ENCODE measurements at places on chromosomes 12 and 14.
A peak's percentile ranks its signal among the peaks of the same experiment; 100 is the strongest.

- peak; percentile 85 for DNase-seq
Observed at GRCh38 chr14:31420319-31421111, at the start of gene HEATR5A. HEATR5A (minus strand) TSS chr14:31420550; CDS start chr14:31402975, 17,575 bp downstream.

DNA sequence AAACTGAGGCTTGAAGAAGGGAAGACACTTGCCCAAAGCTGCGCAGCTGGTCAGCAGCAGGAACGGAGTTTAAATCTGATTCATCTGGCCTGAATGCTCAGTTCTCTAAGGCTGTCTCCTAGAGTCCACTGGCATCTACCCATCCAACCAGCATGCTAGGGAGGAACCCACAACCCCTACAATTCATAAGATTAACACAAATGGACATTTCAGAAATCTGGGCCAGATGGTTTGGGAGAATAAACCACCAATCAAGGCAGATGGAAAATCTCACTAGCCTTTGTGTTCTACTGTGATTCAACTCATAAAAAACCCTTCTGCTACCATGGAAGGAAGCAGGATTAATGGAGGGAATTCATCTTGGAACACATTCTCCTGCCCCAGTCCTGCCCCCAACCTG is 67.8 kb downstream of the WSCD2 start:
- DNase-seq: no peak

DNA sequence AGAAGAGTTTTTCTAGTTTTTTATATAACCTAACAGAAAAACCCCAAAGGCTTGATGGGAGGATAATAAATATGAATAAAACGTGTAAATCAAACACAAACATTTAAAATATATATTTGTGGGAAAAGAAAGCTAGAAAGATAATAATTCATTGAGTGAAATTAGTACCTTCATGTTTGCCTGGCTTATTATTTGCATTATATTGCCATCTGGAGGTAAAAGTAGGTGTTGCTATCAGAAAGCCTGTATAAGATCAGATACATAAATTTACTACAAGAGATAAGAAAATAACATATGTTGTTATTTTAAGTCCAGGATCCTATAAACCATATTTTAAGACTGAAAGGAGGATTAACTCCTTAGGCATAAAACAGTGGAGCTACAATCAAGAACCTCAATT is 77.7 kb downstream of the NTS start:
- no peak for DNase-seq

DNA sequence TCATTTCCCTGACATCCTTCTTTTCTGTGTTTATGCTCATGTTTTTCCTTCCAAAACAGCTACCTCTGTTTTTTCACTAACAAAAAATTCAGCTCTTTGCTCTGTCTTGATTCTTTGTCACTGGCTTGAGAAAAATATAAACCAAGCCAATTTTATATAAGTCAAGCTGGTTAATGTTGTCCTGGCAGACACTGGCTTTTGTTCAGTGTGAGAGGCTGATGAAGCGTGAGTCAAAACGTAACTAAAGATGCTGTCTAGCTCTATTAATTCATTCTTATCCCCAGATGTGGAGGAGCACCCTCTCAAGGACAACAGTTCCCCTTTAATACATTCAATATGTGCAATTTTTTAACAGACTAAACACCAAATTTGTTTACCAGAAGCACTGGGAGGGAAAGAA is 15.8 kb downstream of the TSPAN8 start:
- no peak for DNase-seq

DNA sequence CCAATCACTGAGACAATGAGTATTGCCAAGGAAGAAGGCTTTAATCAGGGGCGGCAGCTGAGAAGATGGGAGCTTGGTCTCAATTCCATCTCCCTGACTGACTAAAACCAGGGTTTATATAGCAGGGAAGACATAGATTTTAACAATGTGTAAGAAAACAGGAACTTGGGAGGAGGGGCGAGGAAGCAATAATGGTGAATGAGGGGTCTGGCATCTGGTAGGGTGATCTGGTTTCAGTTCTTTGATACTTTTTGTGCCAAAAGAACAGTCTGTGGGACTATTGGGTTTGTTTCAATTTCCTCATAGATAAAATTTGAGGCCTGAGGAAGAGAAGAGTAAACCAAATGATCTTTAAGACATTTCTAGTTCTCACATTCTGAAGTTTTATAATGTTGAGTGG is 49.2 kb downstream of the FUT8 start:
- DNase-seq: no peak

DNA sequence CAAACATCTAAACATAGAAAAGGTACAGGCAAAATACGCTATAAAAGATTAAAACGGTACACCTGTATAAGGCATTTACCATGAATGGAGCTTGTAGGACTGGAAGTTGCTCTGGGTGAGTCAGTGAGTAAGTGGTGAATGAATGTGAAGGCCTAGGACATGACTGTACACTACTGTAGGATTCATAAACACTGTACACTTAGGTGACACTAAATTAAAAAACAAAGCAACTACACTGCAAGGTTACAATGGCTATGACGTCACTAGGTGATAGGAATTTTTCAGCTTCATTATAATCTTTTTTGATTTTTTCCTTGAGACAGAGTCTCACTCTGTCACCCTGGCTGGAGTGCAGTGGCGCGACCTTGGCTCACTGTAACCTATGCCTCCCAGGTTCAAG is 269.2 kb downstream of the KSR2 start:
- no peak for DNase-seq

GRCh38 chr14:102314242-102315011 is 5.1 kb upstream of the ZNF839 start:
- DNase-seq: peak; percentile 72

- peak; percentile 89 for DNase-seq
Observed at GRCh38 chr12:120265473-120266179, at the start of gene PXN. PXN (minus strand) TSS chr12:120265730; CDS start chr12:120265629, 101 bp downstream.

GRCh38 chr12:3998968-3999792 is 126.0 kb upstream of the PARP11 start:
- DNase-seq: no peak

- DNase-seq: no peak
Observed at GRCh38 chr12:64582862-64583261, 27.4 kb upstream of the RASSF3 start.

DNA sequence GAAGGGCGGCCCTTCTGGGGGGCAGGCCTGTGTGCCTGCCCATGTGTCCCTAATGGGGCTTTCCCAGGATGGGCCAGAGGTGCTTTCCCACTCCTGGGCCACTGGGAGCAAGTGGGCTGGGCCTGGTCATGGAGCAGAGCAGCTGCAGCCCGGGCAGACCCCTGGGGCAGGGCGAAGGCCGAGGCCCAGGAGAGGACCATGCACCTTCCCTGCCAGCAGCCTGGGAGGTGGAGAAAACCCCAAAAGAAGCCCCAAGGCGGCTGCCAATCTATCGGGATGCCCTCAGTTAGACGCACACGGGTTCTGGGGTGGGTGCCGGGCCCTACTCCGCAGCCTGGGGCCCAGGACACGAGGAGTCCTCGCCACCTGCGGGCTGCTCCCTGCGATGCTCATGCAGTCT is 16.1 kb upstream of the CRIP2 start:
- DNase-seq: no peak

DNA sequence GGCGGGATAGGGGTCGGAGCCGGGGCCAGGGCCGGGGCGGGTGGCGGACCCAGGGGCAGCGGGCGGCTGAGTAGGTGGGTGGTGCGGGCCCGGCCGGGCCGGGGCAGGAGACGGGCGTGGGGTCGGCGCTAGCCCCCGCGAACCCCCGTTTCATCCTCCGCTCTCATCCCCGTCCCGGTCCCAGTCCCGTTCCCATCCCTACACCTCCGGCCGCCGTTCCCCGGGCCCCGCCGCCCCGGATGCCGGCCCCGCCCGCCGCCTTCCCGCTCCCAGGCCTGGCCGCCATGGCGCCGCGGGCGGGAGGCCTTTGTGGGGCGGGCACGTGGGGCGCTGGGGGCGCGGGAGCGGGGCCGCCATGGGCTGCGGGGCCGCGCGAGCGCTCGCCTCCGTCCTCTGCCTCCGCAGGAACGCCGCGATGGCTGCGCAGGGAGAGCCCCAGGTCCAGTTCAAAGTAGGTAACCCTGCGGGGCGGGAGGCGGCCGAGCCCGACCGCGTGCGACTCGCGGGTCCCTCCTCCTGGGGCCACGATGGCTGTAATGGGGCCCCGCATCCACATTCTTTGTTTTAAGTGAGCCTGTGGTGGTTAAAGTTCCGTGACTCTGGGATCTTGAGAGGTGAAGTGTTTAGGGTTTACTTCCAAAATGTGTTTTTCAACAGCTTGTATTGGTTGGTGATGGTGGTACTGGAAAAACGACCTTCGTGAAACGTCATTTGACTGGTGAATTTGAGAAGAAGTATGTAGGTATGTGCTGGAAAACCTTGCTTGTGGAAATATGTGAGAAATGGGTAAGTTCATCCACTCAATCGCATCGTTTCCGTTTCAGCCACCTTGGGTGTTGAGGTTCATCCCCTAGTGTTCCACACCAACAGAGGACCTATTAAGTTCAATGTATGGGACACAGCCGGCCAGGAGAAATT is 572 bp downstream of the RAN start:
- peak; percentile 71 for DNase-seq

DNA sequence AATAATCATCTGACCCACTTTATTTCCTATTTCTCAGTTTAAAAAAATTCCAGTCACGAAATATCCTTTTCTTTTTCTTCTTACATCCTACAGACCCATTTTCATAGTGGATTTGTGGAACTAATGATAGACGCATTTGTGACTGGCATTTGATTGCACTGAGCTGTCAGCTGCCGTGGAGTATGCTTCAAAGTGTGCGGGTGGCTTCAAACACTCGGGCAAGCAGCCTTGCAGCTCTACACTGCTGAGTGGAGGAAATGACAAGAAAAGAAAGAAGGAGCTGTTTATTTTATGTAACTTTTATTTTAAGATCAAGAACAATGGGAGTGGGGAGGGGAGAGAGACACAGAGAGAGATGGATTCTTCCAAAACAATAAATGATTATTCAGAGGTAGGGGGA is 112.8 kb upstream of the NAP1L1 start:
- no peak for DNase-seq

DNA sequence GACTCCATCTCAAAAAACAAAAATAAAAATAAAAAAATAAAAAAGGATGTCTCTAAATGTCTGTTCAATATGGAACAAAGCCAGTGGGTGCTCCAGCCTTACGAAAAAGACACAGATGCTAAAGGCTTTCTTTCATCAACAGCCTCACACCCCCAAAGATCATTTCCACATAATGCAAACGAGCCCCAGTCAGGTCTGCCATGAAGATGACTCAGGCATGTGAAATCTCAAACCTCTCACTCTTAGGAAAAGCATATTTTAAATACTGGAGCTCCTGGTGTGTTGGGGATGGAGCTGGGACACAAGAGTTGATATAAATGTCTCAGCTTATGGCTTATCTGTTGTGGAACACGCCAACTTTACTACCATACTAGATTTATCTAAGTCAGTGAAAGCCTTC is 49.9 kb upstream of the PLXNC1 start:
- no peak for DNase-seq

- no peak for DNase-seq
Observed at GRCh38 chr12:12958886-12959285, 6.9 kb upstream of the GPRC5D start.

GRCh38 chr14:102690509-102691286 is 86.6 kb upstream of the TRAF3 start:
- DNase-seq: no peak

DNA sequence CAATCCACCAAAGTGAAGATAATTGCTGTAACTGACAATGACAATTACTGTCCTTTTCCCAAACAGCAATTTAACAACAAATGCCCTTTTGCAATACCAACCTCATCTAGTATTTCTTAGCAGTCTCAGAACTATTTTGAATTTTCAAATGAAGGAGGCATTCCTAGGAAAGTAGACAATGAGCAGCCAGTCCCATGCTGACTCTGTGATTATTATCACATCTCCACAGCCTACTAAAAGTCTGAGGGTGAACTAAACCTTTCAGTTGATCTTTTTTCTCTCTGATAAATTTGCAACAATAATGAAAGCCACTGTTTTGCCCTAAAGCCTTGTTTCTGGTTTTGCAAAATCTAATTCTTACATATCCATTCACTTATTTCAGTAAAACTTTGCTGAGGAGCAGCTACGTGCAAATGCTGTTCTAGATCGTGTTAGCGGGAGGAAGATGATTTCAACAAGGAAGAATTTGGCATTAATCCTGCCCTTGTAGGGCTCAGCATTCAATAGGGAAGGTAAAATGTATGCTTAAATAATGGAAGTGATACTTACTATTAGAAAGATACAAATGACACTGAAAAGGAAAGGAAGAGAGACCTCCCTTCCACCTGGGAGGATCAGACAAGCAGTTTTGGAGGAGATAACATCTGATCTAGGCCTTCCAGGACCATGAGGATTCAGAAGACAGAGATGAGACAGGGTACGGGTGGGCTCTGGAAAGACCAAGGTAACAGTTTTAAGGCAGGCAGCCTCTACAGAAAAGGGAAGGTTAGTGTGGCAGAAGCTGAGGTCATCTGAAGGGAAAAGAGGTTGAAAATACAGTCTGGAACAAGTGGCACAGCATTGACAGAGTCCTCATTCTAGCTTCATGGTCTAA is 47.4 kb downstream of the SLC38A1 start:
- DNase-seq: no peak

DNA sequence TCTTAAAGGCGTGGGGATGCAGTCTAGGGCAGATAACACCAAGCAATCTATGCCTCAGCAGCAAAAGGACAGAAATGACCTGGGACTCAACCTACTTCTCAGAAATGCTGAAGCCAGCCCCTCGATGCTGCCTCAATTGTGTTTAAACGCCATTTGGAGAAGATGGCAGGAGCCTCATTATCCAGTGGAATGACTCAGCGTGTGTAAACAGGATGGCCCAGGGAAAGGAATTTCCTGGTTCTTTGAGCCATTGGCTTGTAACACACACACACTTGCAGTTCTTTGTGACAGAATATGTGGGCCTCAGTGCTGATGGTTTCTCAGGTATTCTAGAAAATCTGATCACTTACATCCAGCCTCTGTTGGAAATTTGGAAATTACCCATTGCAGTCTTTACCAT is 154.3 kb downstream of the NTF3 start:
- no peak for DNase-seq

GRCh38 chr14:95348395-95349080 is 28.8 kb upstream of the CLMN start:
- DNase-seq: no peak

DNA sequence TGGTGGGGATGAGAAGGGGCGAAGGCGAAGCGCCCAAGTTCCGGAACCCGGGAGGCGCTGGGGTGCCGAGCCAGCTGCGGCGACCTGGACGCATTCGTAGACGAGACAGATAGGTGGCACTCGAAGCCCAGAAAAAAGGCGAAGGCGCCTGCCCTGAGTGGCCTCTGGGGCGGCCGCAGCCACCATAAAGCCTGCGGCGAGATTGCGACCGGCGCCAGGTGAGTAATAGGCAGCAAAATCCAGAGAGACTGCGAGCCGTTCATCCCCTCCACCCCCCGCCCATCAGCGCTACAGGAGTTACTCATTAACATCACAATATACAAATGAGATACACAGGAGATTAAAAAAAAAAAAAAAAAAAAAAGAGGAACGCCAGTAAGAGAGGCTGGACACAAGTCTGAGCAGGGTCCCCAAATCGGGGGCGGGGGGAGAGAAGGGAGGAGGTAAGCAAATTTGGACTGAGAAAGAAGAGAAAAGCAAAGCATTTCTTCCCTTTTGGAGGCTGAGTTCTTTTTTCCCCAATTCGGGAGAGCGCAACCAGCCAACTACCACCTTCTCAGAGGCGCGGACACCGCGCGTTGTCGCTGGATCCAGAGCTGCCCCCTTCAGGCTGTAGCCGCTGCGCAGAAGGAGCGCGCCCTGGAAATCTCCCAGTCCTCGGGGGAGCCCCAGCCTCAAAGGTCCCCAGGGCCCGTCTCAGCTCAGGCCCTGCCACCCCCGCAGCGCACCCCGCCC is 15.7 kb downstream of the TBX3 start:
- no peak for DNase-seq

All from T-cell (primary cell).